ENCODE measurements at places on chromosomes 4 and X.

DNA sequence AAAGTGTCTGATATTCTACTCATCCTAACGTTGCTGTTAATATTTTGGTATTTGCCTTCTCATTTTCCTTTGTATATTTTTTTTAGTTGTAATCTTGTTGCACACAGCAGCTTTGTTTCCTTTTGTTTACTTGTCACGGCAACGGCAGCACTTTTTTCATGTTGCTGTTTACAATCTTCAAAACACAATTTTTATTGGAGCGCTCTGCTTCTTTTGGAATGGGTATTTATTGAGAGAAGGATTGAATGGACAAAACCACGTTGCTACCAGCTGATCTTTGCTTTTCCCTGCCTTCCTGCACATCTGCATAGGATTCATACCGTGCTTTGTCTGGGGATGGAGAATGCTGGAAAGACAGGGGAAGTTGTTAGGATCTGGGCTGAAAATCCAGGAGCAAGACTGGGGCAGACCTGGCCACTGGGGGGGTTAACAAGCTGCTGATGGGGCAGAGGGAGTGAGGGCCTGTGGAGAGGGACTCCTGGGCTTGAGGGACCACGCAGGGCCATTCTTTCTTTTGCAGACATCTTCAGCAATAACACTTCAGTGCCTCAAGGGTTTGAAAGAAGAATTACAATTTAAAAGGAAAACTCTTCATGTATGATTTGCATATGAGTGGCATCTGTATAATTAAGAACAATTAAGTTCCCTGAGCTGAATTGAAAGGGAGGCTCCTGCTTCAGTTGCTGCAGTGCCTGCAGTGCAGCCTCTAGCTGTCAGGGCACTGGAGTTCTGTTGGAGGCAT lies 69.8 kb downstream of the TMEM131L start:
- no peak for DNase-seq

- no peak for DNase-seq
Measured at GRCh38 chrX:149161435-149162088, 343.5 kb downstream of the IDS start.

DNA sequence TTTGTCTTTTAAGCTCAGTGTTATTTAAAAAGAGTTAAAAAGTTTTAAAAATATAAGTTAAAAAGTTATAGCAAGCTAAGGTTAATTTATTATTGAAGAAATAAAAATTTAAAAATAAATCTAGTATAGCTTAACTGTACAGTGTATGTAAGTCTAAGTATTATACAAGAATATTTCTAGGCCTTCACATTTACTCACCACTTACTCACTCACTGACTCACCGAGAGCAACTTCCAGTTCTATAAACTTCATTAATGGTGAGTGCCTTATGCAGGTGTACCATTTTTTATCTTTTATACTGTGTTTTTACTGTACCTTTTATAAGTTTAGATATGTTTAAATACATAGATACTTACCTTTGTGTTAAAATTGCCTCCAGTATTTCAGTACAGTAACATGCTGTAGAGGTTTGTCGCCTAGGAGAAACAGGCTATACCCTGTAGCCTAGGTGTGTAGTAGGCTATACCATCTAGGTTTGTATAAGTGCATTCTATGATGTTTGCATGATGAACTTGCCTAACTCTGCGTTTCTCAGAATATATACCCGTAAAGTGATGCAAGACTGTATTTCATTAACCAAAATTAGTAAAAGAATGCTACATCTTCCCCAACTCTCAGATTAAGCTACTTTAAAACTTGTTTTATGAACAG lies 202.9 kb downstream of the CFAP299 start:
- DNase-seq: no peak

GRCh38 chr4:76674983-76675382 lies 223.0 kb downstream of the SOWAHB start:
- DNase-seq: no peak

DNA sequence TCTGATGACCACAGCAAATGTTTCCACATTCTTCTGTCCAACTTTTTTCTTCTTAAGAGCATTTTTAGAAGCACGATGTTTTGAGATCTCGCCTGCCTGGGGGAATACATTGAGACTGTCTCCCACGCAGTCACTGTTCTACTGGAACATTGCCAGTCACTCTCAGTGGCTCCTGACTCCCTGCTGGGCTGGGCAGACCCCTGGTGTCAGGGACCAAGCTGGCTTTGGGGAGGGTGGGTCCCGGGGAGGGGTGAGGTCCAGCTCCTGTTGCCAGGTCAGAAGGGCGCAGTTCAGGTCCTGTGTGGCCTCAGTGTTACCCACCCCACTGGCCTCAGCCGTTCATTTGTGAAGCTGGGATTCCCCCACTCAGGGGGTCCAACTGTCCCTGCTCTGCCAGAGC lies 18.9 kb upstream of the ABLIM2 start:
- no peak for DNase-seq

DNA sequence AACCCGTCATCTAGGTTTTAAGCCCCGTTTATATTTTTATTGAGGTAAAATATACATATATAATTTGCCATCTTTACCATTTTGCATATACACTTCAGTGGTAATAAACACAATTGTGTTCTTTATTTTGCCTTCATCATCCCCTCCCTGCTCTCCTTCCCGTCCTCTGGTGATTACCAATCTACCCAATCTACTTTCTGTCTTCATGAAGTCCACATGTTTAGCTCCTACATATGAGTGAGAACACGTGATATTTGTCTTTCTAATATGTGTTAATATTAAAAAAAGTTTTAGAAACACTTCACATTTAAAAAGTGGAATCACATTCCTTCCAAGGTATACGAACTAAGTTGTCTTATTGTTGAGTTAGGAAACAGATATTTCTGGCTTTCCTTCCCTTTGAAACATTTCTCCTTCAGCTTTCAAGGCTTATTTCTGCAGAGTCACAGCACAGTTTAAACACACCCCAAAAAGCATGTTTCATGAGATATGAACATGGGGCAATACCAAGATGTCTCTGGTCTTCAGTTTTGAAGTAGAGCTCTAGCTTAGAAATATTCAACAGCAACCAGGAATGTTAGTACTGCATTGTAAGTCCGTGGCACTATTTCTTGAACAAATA lies 35.9 kb downstream of the GYPA start:
- no peak for DNase-seq
